Adipose tissue (tissue), 3 donors: ENCODE measurements at places on chromosomes 2 and 18. TPM values are rescaled to one million over a fixed set of nuclear protein-coding genes. Genes with fewer than 3 reads are reported as not detected.

Gene LOXHD1
- 0.73 TPM for polyA plus RNA-seq

Gene SP100
- polyA plus RNA-seq, result 41.8 TPM

Gene UPP2
- 0.22 TPM for polyA plus RNA-seq

Gene GPN1
- 19.7 TPM for polyA plus RNA-seq

Gene CNDP1
- 0.20 TPM for polyA plus RNA-seq

Gene RPIA
- 11.9 TPM for polyA plus RNA-seq
